Activated CD4-positive, alpha-beta T cell treated with anti-CD3 and anti-CD28 coated beads for 24 hours (primary cell): ENCODE measurements at places on chromosomes 5 and 9.

DNA sequence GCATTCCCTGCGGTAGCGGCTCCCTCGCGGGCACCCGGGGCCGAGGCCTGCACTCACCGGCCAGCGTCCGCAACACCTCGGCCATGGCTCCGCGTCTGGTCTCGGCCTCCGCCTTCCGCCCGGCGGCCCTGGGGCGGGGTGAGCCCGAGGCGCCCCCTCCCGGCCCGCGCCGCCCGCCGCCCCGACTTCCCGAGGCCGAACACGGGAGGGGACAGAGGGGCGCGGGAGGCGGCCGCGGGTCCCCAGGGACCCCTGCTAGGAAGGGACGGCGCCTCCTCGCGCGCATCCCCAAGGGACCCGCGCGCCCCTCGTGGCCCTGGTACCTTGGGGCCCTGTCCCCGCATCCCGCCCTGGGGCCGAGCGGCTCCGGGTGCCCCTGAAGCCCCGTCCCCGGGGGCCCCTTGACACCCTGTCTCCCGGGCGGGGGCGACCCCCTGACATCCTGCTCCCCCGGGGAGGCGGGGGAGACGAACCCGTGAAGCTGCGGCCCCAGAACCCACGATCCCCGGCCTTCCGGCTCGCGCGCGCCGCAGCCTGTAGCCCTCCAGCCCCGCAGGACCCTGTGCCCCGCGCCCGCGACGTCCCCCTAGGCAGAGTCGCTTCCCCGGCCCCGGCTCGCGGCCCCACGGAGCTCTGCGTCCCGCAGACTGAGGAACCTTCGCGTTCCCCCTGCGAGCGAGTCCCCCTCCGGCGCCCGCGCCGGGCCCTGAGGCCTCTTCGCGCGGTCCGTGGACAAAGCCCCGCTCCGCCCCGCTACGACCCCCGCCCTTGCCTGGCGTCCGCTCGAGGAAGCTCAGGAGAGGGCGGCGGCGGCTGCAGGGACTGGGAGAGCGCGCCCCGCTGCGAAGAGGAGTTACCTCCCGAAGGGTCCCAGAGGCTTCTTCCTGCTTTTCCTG, at the start of gene ABO:
Gene ABO, minus strand, starts transcription at position 97 of the 896 bp plus-strand sequence.
- no peak for DNase-seq

DNA sequence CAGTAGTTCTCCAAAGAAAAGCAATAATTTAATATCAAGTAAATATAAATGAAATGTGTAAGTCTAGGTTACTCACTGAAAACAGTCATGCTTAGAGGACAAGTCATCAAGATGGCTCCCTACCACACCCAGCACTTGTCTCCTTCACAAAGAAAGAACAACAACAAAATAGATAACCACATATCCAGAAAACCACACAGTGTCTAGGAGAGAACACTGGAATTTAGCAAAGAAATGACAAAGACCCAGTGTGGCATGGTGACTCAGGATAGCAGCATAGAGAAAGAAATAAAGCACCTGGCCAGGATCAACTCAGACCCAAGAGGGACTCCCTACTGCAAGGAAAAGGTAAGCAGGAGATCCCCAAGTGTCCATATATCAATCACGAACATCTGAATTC, 356.2 kb downstream of the TMEM161B start:
- no peak for DNase-seq

DNA sequence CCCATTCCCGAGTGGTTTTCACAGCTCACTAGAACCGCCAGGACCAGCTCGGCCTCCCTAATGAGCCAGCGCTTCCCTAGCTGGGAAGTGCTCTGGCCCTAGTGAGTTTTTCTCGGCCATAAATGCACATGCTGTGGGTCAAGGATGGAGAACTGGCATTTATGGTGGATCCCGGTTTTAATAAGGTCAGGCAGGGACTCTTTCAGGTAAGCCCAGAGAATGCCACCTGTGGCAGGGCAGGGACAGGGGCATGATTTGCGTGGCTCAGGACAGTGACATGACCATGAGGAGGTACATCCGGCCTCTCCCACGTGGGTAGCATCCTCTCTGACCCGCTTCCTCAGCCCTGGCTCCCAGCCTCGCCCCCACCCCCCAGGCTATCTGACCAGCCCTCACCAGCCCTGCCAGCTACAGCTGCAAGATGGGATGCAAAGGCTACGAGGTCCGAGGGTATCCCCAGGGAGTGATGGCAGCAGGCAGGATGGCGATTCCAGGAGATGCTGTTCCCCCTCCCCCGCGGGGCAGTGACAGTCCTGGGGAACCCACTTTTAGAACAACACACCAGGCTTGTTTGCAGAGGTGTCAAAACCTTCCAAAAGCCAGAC, 60.3 kb upstream of the ADAMTS2 start:
- DNase-seq, result no peak

GRCh38 chr5:75524071-75524470, 12.4 kb downstream of the POLK start:
- no peak for DNase-seq

GRCh38 chr9:108002371-108002956, 512.9 kb upstream of the KLF4 start:
- no peak for DNase-seq

DNA sequence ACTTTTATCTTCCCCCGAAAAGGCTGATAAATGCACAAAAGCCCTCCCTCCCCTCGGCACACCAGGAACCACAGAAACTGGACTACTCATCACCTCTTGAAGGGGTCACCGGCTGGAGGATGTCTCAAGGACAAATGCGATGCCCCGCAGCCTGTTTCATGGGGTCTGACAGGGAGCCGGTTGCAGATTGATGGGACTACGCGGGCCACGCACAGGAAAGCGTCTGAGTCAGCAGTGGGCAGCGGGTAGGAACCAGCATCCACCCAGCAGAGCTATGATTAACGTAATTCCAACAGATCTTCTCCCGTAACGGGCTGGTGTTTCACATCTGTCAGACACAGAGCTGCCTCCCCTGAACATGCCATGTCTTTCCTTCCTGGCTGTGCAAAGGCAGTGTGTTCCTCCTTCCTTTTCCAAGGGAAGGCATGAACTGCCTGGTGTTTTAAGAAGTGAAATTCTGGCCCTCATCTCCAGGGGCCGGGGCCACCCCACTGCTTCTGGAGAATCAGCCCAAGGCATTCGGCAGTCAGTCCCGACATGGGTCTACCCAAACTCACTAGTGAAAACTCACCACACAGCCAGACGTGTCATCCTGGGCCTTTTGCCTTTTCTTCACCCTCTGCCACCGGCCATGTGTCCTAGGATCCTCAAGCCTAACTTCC, 144.4 kb upstream of the PHYKPL start:
- no peak for DNase-seq

DNA sequence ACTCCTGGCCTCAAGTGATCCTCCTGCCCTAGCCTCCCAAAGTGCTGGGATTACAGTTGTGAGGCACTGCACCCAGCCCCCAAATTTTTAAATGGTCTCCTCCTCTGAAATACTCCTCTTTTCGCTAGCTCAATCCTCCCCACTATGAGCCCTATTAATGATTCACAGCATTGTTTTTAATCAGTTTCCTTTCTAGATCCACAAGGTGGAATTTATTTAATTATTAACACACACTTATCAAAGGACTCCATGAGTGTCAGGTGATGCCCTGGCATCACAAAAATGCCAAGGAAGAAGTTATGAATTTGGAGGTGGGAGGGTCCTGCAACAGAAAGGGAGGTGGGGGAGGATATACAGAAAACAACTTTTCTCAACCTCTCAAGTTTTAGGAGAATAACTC, 806.5 kb downstream of the PRELID2 start:
- no peak for DNase-seq

- DNase-seq, result no peak
These were observed 17.5 kb upstream of the LHFPL2 start for GRCh38 chr5:78666041-78666444.

DNA sequence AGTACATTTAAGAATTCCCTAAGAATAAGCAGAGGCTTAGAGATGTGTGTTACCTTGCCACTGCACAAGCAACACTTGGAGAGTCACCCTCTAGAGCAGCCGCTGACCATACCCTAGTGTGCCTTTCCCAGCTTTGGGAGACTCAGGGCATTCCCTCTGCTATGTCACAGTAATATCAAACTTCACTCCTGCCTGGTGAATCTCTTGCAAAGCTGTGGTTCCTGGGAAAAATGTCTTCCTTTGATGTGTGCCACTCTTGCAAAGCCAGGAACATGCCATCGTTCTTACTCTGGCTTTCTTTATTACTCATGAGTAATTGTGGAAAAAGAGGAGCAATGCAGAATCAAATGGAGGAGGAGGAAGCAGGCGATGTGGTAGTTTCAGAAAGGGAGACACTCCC, 173.2 kb downstream of the CCDC192 start:
- no peak for DNase-seq

DNA sequence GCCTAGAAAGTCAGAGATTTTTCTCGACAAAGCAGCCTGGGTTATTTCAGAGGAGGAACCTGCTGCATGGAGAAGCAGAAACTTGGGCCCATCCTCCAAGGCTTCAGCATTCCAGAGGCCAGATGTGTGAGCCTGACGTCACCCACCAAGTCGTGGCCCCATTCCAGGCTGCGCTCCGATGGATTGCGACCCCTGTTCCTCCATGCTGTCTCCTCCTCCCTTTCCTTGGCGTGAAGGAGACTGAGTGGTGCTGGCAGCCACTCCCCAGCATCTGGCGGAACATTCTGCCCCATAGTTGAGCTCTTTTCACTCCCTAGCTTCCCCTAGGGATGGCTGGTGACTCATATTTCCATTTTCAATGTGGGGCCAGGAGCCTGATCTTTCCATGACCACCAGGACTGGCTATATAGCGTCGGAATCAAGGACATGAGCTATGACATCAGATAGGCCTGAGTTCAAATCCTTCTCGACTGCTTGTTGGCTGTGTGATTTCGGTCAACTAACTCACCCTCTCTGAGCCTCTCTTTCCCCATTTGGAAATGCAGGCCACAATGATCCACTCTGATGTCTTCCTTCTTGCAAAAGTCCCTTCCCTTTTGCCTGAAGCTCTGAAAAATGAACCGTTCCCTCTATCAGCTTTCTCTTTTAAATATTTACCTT, 24.5 kb upstream of the DUSP1 start:
- no peak for DNase-seq

DNA sequence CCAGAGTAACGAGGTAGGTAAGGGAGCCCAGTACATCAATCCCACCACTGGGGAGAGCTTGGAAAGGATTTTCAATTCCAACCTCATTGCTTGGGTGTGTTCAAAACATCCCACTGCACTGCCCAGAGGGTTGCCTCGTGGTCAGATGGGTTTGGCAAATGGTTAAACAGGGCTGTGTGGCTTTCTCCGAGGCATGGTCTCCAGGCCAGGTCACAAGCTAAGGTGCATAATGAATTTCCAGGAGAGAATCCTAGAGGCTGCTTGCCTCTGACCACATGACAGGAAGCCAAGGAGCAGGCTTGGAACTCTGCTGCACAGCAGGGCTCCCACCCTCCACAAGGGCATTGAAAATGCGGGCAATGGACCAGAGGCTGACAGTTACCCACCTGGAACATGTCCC, 51.6 kb downstream of the DAP start:
- no peak for DNase-seq

DNA sequence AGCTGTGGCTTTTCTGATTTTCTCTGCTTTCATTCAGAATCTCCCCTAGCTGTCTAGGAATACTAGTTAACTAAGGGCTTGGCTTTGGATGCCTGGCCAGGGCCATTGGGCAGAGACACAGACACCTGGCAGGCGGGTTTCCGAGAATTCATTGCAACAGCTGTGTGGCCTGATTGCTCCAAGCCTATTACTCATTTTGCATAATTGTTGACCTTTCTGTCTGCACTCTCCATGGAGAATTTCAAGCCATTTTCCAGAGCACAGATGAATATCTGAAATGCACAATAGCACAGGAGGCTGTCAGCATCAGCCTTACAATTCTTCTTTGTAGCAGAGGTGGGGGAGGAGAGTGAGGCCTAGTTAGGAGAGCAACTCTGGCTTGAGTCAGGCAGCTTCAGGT, 310.5 kb downstream of the DMAC1 start:
- no peak for DNase-seq

GRCh38 chr5:6766604-6767093, 53.4 kb downstream of the TENT4A start:
- DNase-seq, result no peak

DNA sequence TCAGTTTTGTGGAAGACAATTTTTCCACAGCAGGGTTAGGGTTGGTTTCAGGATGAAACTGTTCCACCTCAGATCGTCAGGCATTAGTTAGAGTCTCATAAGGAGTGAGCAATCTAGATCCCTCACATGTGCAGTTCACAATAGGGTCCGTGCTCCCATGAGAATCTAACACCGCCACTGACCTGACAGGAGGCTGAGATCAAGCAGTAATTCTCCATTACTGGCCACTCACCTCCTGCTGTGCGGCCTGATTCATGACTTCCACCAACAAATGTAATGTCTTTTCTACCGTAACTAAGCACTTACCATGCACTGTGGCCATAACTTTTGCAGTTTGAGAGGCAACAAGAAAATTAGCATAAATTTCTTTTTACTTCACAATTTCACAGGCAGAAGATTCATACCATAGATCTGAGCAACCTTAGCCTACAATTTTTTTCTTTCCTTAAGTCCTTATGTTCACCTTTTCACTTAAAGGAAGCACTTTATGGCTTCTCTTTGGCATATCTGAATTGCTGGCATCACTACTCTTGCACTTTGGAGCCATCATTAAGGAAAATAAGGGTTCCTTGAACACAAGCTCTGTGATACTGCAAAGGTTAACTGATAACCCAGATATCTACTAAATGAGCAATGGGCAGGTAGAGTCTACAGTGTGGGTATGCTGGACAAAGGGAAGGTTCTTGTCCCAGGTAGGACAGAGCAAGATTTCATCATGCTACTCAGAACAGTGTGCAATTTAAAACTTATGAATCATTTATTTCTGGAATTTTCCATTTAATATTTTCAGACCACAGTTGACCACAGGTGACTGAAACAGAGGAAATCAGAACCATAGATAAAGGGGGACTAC, 83.0 kb upstream of the IFNK start:
- DNase-seq, result no peak

GRCh38 chr5:61790678-61791077, 458.6 kb downstream of the ZSWIM6 start:
- DNase-seq, result no peak

DNA sequence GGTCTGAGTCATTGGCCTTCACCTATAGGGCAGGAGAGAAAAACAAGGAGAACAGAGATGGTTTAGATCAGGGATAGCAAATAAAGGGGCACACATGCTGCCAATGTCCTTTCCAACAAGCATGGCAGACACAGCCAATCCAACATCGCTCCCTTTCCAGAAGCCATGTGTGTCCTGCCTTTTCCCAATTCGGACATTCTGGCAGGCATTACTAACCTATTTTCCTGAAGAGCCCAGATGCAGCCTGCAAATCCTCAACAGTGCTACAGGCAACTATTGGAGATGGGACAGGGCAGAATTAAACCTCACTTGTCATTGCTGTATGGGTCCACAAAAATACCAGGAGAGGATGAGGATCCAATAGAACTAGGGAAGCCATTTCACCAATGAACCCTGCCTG, 12.8 kb downstream of the PCDH1 start:
- no peak for DNase-seq
